ENCODE measurements at places on chromosomes 5 and 9.

GRCh38 chr9:116493183-116493860, 193.8 kb upstream of the TRIM32 start:
- no peak for DNase-seq

GRCh38 chr5:148682058-148683026, 28.0 kb upstream of the HTR4 start:
- no peak for DNase-seq

GRCh38 chr5:173411791-173412555, 83.8 kb upstream of the STC2 start:
- DNase-seq, result no peak

DNA sequence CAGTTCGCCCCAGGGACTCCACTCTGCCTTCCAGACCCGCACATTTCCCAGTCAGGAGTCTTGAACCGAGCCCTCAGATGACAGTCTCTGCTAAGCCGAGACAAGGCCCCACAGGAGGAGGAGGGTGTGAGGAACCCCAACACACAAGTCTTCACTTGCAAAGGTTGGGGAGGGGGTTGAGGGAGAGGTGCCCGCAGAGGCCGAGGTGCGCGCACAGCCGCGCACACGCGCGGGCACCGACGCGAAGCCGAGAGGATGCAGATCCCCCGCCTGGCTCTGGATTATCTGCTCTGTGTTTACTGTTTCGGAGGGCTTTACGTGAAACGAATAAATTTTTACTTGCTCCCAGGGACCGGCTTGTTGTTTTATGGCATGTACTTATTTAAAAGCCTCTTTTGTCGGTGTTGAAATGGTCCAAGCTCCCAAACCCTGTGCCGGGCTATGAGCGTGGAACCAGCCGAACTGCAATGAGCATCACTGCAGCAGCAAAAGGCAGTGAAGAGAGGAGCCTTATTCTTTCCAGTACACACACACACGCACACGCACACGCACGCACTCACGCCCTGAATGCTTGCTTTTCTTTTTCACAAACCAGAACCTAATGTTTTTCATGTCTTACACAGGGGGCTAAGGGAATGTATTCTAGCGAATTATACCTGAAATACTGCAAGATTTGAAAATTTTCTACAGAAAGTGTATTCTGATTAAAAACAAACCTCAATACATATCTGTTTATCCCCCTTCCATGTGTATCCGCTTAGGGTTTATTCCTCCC, 297.7 kb downstream of the PARP8 start:
- DNase-seq, result no peak

- no peak for DNase-seq
These were observed 1.4 kb downstream of the MZB1 start for GRCh38 chr5:139388198-139388821.

- DNase-seq, result no peak
These were observed 520 bp downstream of the CCIN start for GRCh38 chr9:36169708-36170107.

DNA sequence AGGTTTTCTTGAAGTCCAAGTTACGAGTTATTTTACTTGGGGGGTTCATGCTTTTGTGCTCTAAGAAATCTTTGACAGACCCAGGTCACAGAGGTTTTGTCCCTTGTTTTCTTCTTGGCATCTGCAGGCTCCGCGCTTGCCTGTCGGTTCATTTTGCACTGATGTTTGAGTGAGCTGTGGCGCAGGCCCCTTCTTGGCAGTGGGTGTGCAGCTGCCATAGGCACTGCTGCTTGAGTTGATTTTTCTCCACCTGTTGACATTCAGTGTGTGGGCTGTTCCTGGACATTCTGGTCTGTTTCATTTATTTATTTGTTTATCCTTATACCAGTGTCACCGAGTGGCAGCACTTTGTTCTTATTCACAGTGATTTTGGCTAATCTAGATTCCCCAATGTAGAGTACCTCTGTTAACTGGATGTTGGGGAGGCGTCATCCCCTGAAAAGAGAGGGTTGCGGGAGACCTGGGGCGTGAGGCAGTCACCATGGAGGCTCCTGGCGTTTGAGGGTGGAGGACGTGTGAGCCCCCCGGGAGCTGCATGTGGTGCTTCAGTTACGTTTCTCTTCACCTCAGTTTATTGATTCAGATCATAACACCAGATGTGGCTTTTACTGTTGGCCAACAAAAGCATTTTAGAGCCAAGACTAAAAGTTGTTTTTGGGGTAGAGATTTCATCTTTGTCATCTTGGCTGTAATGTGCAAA, 121.4 kb upstream of the CACNA1B start:
- no peak for DNase-seq

GRCh38 chr9:36738318-36738976, 165.8 kb downstream of the MELK start:
- no peak for DNase-seq

DNA sequence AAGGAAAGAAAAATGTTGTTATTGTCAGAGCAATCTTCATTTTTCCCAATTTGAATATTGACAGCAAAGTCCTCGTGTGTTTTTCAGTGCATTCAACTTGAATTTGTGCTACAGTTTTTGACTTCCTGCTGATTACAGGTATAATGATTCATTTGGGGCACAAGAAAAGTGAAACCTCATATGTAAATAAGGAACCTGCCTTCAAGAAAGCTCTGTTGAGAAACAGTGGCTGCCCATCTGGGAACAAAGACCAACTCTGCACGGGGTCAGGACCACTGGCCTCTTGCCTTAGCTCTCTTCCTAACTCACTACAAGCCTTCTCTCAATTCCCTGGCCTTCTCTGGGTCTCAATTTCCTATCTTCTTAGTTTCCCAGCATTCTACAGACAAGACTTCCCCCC, 21.0 kb downstream of the TIMD4 start:
- no peak for DNase-seq

- DNase-seq, result no peak
These were observed 23.3 kb downstream of the SPRY4 start for GRCh38 chr5:142301540-142301939.

GRCh38 chr9:109903515-109904138, 123.6 kb downstream of the PALM2AKAP2 start:
- peak; percentile 16 for DNase-seq

- no peak for DNase-seq
These were observed 12.4 kb downstream of the KCNV2 start for GRCh38 chr9:2729721-2730120.

- DNase-seq, result no peak
These were observed 188.7 kb downstream of the EBF1 start for GRCh38 chr5:158910782-158911692.

DNA sequence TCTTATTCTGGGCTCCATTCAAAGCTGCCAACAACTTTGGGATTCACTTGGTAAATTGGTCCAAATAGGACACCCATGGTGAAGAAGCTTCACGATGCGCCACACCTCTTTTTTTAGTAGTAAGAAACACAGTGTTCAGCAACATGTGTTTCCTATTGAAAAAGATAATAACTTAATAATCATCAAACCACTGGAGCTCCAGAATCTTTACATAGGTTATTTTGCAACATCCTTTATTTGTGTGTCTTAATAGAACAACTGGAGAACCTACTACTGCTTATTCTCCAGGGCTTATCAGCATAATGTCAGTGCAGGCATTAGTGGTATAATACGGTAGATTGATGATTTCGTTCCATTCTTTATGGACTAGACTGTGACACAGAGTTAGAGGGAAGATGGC, 63.3 kb upstream of the DAPK1 start:
- no peak for DNase-seq

GRCh38 chr5:176379881-176380280, 8.5 kb downstream of the NOP16 start:
- DNase-seq, result no peak

DNA sequence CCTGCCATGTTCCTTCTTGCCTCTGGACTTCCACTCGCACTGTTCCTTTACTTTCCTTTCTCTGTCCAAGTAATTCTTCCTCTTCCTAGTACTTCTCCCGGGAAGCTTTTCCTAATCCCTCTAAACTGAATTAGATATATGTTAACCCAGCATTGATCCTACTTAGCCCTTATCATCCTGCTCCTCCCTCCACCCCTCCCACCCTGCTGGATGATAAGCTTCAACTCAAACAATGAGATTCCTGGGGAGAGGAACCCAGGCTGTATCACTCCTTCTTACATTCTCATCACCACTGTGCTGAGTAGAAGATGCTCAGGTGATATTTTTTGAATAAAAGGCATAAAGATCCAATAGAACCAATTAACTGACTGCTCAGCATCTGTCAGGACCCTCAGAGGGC, 45.7 kb downstream of the CDK5RAP2 start:
- DNase-seq, result no peak

GRCh38 chr9:20384642-20385041, 237.7 kb downstream of the MLLT3 start:
- DNase-seq, result no peak

GRCh38 chr5:144438237-144438636, 267.6 kb downstream of the KCTD16 start:
- DNase-seq, result no peak

DNA sequence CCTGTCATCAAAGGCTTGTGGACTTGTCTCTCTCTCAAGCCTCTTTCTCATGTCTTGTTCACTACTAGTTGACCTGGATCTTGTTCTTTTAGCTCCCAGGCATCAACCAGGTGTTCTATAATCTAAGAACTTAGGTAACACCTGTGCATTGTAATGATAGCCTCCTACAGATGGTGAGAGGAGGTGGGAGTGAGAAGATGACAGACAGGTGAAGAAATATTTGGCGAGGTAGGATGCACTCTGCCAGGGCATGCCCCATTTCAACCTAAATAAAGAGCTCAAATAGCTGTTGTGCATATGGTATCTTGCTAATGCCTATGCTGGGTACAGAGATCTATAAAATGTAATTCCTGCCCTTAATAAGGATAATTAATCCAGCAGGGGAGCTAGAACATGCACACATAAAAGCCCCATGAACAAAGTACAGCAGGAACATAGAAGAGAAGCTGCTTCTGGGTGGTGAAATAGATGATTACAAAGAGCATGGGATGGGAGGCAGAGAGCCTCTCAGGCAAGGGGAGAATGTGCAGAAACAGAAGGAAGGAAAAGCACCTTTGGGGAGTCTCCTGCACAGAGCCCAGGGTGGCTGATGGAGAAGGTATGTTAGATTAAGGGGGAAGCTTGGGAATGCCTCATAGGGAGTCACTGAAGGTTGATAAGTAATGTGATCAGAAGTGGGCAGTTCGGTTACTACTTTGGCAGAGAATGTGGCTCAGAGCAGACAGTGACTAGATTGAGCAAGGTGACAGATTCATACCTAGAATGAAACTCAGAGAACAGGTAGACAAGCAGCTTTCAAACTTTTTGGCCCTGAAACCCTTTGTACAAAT, 28.0 kb upstream of the PLIN2 start:
- DNase-seq, result no peak

- DNase-seq, result no peak
These were observed 24.4 kb downstream of the WDR36 start for GRCh38 chr5:111116550-111116949.

- no peak for DNase-seq
These were observed 13.1 kb downstream of the RPS23 start for GRCh38 chr5:82265047-82265446.

DNA sequence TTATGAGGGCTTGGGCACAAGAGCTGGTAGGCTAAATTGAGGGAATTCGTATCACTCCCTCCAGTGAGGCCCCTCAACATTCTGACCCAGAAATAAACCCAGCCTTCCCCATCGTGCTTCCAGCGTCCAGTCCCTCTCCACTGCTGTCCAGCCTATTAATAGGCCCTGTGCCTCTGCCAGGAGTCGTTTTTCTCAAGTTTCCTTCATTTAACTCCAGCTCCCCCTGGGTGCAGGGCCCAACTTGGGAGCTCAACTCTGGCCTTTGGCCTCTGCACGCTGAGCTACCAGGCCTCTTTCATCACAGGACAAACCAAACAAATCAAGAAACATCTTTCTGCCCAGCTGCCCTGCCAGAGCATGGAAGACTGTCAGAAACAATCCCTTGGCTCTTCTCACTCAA, 10.0 kb downstream of the HBEGF start:
- no peak for DNase-seq
